Mucosa of descending colon (tissue), 3 donors: ENCODE measurements at places on chromosomes 6 and 20.

DNA sequence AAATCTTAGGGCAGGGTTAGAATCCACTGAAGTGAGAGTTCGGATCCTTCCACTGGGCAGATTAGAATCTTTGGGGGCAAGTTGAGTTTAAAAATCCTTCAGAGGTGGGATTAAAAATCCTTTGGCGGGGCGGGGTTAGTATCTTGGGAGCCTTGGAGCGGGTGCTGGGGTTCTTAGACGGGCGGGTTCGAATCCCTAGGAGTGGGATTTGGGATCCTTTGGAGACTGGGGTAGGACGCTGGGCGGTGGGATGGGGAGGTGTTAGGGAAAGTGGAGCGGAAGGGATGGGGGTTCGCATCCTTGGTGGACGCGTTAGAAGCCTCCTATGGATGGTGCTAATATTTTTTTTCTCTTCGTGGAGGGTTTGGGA is 337 bp upstream of the HCK start:
- no peak for DNase-seq

DNA sequence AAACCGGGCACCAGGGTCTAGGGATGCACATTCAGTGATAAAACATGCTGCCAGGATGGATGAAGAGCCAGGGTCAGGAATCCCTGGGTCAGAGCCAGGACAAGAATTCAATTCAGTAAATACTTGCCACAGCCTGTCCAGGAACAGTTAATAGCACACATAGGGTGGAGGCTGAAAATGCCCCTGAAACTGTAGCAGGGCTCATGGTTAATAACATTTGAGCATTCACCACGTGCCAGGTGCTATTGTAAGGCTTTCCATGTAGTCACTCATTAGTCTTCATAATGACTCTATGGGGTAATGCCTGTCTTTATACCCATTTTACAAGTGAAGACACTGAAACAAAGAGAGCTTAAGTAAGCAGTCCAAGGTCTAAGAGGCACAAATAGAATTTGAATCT is 296.3 kb downstream of the LRFN2 start:
- no peak for DNase-seq

DNA sequence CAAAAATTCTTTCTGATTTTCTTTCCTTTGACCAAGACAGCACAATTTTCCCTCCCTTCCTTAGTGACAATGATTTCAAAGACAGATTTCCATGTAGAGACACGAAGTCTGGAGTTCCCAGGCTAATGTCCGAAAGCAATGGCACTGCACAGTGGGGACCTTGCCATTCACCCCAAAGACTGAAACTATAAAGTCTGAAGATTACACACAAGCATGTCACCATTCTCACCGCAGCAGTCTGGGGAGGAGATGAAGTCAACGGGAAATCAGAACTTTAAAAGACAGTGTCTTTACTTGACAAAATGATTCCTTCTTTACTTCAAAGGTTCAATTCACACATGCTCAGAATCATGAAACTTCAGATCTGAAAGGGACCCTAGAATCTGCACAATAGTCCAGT is 8.3 kb downstream of the B4GALT5 start:
- no peak for DNase-seq

DNA sequence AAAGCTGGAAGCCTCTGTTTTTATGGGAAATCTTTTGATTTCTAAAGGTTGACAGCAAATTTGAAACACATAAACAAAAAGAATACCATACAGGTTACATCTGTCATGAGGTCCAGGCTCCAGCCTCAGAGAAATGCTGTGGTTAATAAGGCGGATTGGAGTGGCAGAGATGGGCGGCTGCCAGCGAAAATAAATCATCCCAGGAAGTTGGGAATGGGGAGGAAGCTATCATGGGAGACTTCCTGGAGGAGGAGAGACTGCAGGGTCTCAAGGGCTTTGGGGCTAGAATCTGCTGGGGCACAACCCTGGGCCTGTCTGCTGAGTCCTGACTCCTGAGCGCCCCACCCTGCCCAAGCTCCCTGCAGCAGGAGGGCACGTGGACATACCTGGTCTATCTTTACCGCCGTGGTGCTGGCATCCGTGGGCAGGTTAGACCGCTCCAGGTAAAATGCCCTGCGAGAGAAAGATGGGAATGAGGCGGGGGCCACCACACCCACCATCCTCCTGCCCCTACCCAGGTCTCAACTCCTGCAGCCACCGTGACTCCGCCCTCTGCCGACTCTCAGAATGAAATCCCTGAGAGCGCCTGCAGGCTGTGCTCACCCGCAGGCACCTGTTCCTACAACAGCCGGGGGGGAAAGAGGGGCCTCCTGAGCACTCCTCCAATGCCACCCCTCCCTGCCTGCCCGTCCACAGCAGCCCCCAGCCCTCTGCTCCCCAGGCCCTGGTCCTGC is 197.3 kb downstream of the PREX1 start:
- peak; percentile 20 for DNase-seq

DNA sequence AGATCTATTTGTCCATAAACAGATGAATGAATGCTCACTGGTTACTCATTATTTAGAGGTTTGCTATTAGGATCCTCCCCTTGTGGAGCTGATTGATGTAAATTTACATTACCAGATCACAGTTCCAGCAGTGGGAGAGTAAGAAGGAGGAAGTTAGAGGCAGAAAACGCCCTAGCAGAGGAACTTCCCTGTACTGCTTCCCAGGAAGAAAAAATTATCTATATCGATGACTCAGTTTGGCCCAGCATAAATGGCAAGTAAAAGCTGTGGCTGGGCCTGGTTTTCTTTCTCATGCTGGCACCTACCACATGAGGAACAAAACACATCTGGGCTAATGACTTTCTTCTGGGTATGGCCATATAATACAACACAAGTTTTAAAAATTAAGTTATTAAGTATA is 35.7 kb downstream of the DNAAF9 start:
- DNase-seq, result no peak
